IMR-90 (cell line): ENCODE measurements at places on chromosomes 16 and 17. TPM values are rescaled to one million over a fixed set of nuclear protein-coding genes. Genes with fewer than 3 reads are reported as not detected.
A peak's percentile ranks its signal among the peaks of the same experiment; 100 is the strongest.

Gene KRTAP4-5
- not detected in 2 replicates for polyA plus RNA-seq

Gene PIGQ
- polyA plus RNA-seq = 36.8 and 40.5 TPM in 2 replicates

DNA sequence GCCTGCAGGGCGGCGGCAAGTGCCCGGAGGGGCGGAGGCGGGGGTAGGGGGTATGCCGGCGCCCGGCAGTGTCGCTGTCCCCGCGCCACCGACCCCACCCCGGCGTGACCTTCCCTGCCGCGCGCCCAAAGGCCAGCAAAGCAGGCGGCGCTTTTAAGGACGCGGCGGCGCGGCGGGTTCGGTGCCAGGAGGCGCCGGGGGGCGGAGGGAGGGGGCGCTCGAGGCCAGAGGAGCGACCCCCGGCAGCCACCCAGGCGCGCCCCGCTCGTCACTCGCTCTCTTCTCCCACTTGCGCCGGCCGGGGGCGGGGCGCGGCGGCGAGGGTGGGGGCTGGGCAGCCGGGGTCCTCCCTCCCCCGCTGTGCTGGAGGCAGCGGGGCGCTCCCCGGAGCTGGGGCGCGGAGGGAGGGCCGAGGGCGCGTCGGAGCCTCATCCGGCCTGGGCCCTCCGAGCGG lies 8.6 kb upstream of the BAHCC1 start:
- no peak for DNase-seq
- 0 out of 2 replicates have a peak, but pooled peaks cover 1% of the 10 kb centered on the region for H3K36me3 ChIP-seq
- peaks cover 13% of the 10 kb centered on the region; the same call in 1 of the 2 replicates for H3K4me1 ChIP-seq
- H3K27me3 ChIP-seq = no peaks in the 10 kb centered on the region
- peak overlapping the region; percentile 59 for H3K4me3 ChIP-seq
- peak overlapping the region; percentile 88 for H3K27ac ChIP-seq

DNA sequence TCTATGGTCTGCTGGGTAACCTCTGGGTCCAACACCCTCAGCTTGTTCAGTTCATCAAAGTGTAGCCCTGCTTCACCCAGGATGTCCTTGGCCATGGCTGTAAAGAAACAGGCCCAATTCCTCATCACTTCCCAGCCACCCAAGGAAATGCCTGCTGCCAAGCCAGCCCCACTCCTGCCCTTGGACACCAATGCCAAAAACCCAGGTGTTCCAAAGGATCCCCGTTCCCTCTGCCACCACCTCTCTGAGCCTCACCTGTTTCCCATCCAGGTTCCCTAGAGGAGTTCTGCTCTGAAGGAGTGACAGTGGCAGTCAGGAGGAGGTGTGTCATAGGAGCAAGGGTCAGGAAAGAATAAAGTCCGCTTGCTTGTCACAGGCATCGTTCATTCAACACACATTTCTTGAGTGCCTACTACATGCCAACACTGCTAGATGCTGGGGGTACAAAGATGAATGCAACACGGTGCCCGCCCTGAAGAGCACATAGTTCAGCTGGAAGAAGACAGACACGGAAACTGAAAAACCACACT lies 3.3 kb downstream of the IFT20 start:
- no peak overlapping the region for H3K27ac ChIP-seq
- peaks cover 15% of the 10 kb centered on the region for H3K4me1 ChIP-seq
- H3K36me3 ChIP-seq = peaks cover 32% of the 10 kb centered on the region
- no peak for DNase-seq
- no peak overlapping the region for H3K4me3 ChIP-seq

- H3K27me3 ChIP-seq = no peaks in the 10 kb centered on the region
- H3K36me3 ChIP-seq = no peaks in the 10 kb centered on the region
- DNase-seq = no peak
- no peak overlapping the region for H3K4me3 ChIP-seq
Observed at GRCh38 chr16:73764321-73764720, 532.3 kb upstream of the PSMD7 start.

GRCh38 chr17:63308272-63308671 lies 137.8 kb downstream of the CYB561 start:
- H3K36me3 ChIP-seq = peaks cover 10% of the 10 kb centered on the region; the same call in 1 of the 2 replicates
- no peaks in the 10 kb centered on the region for H3K4me1 ChIP-seq
- no peaks in the 10 kb centered on the region for H3K27me3 ChIP-seq

GRCh38 chr16:48546774-48547173 lies 63.2 kb downstream of the N4BP1 start:
- DNase-seq = no peak
- no peak overlapping the region for H3K4me3 ChIP-seq
- no peaks in the 10 kb centered on the region for H3K27me3 ChIP-seq
- H3K36me3 ChIP-seq = peaks cover 32% of the 10 kb centered on the region

Gene C17orf50
- not detected in 2 replicates for polyA plus RNA-seq

Gene MAPT
- 0.19 and 0.26 TPM in 2 replicates for polyA plus RNA-seq

DNA sequence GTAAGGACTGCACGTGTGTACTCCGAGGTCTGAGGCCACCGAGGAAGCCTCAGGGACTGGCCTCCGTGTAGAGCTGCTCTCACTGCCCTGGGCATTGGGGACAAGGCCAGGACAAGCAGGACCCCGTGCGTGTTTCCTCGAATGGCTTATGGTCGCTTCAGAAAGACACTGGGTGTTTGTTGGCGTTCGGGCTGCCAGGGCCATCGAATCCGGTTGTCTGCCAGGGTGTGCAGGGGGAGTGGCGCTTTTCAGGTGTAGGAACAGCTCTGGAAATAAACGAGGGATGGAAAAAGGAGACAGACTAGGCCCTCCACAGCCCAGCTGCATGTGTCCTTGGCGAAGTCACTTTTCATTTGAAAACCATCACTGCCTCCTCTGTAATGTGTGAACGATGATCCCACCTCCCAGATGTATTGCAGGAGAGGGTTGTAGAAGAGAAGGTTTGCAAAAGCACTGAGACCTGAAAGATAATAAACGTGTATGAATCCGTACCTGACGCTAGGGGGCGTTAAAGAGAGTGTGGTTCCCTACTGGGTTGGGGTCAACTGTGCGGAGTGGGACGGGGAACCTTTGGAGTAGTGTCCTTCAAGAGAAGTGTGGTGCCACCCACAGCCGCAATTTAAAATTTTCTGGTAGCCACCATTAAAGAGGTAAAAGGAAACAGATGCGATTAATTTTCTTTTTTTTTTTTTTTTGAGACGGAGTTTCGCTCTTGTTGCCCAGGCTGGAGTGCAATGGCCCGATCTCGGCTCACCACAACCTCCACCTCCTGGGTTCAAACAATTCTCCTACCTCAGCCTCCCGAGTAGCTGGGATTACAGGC lies 2.1 kb upstream of the ZSCAN10 start:
- DNase-seq = no peak
- H3K4me1 ChIP-seq = peaks cover 3% of the 10 kb centered on the region
- H3K36me3 ChIP-seq = no peaks in the 10 kb centered on the region
- H3K27me3 ChIP-seq = peaks cover 25% of the 10 kb centered on the region
- no peak overlapping the region for H3K27ac ChIP-seq
